ENCODE measurements at places on chromosomes 11 and 22.

DNA sequence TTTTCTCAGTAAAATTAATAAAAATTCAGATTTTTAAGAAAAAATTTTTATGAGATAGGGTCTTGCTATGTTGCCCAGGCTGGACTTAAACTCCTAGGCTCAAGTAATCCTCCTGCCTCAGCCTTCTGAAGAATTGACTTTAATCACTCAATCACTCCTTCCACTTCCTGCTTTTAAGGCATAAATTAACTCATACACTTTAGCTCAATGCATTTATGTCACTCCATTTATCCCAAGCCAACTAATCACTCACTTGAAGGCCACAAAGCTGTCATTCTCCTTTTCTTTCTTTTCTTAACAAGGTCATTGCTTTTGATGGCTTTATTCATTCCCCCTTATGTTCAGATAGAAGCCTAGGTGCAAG is 877 bp downstream of the ALG9 start:
- DNase-seq, result no peak

DNA sequence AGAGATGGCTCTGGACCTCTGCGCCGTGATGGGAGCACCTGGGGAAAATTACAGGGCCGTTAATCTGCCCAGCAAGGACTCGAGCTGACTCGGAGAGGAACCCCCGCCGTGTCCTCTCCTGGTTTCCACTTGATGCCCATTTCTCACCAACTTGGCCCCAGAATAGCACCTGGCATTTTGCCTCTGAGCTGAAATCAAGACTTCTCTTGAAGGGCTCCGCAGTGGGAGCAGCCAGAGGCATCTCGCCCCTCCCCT is 19.0 kb upstream of the CABP7 start:
- DNase-seq, result no peak

- no peak for DNase-seq
Observed at GRCh38 chr11:80023386-80023785, 582.6 kb upstream of the TENM4 start.

DNA sequence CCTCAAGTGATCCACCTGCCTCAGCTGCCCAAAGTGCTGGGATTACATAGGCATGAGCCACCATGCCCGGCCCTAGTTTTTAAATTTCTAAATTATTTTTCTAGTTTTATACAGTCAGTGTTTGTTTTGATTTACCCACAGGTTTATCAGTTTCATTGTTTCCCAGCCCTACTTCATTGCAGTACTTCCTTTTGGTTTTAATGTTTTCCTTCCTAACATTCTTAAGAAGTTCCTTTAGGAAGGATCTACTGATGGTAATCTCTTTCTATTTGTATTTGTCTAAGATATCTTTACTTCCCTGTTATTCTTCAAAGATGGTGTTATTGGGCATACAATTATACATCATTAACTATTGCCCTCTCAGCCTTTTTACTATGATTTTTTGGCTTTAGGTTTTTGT is 4.9 kb upstream of the EXT2 start:
- DNase-seq, result no peak

DNA sequence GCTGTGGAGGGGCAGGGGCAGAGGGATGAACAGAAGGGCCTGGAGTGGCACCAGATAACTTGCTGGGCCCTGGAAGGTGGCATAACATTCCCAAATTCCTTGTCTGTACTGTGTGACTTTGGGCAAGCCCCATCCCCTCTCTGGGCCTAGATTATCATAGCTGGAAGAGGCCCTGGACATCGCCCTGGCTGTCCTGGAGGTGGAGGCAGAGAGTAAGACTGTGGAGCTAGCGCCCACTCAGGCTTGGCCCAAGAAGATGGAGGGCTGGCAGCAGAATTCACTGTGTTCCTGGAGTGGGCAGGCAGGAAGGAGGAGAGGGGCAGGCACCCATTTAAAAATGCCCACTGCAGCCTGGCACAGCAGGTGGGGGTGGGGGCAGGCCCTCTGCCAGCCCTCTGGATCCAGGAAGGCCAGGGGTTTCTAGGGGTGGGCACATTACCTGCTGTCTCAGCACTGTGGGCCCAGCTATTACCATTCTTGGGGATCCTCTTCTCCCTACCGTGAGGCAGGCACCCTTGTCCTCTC is 22.6 kb downstream of the ARHGEF17 start:
- no peak for DNase-seq
